ENCODE measurements at places on chromosomes 12 and 14.

- H3K4me1 ChIP-seq, result peaks cover 91% of the 10 kb centered on the region
- peak overlapping the region; percentile 32 for H3K4me3 ChIP-seq
- peak overlapping the region; percentile 85 for H3K27ac ChIP-seq
Measured at GRCh38 chr12:12024911-12025682, 45.6 kb upstream of the BCL2L14 start.

DNA sequence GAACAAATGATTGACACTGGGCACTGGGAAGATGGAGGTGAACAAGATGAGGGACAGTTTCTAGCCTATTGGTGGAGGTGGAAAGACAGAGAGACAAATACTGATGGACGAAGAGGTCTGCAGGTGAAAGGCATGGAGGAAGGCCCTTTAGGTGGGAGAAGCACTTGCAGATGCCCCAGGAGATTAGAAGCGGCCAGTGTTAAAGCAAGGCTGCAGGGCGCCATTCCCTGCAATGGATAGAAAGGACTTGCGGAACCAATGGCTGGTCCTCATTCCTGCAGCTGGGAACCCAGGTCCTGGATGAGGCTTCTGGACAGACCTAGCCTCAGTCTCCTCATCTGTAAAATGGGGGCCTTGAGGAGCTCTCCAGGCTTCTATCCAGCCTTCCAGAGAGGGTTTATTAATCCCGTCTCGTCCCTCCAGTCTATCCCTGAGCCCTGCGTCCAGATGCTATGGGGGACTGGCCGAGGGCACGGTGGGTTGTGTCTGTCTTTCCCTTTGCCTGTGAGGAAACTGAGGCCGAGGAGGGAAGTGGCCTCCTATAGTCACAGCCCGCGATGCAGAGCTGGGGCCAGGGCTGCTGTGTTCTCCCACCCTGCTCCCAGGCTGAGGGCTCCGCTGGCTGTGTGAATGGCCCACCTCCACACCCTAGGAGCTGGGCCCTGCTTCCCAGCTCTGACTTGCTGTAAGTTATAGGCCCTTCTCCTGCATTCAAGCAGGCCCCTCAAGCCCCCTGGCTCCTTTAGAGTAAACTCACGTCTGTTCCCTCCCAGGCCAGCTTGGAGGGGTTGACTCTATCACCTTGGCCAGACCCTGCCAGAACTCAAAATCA is 33.0 kb downstream of the CYP46A1 start:
- peaks cover 14% of the 10 kb centered on the region for H3K27me3 ChIP-seq
- no peak overlapping the region for H3K4me3 ChIP-seq
- H3K27ac ChIP-seq, result no peak overlapping the region
- no peaks in the 10 kb centered on the region for H3K36me3 ChIP-seq

GRCh38 chr14:99674776-99675381 is 9.2 kb upstream of the CYP46A1 start:
- peaks cover 4% of the 10 kb centered on the region for H3K27me3 ChIP-seq
- H3K27ac ChIP-seq, result no peak overlapping the region
- DNase-seq, result no peak
- no peak overlapping the region for H3K4me3 ChIP-seq
- H3K36me3 ChIP-seq, result no peaks in the 10 kb centered on the region

DNA sequence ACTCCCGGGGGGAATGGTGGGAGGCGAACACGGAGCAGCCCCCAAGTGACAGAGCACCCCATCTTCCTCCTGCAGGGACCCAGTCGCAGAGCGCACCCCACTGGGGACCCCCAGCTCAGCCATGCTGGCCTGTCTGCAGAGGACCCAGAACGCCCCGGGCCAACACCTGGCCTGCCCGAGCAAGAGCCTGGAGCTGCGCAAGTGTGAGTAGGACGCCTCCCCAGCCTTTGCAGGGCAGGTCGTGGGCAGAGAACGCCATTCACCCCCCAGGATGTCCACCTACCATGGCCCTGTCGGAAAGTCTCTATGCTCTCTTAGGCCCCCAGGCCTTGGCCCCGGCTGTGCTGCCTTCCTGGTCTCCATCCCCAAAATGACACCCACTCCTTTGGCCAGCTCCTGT is 30.4 kb downstream of the FAM222A start:
- H3K27ac ChIP-seq, result no peak overlapping the region
- no peaks in the 10 kb centered on the region for H3K4me1 ChIP-seq
- H3K27me3 ChIP-seq, result peaks cover 10% of the 10 kb centered on the region
- H3K36me3 ChIP-seq, result no peaks in the 10 kb centered on the region
- DNase-seq, result no peak
- H3K4me3 ChIP-seq, result no peak overlapping the region

DNA sequence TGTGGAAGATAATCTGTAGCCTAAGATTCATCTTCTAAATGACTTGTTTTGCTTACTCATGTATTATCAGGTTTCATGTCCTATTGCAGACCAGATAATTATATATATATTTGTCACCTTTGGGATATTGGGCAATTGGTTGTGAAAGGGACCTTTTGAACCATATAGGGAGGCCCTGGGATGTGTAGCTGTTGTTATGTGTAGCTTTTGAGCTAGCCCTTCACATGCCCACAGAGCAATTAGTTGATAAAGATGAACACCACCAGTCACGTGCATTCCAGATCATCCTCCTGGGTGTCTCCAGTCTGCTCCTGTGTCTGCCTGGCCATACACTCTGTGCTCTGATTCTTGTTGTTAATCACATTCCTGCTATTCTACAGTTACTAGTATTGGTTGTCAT is 431.2 kb upstream of the FBXO33 start:
- no peaks in the 10 kb centered on the region for H3K27me3 ChIP-seq
- DNase-seq, result no peak
- no peaks in the 10 kb centered on the region for H3K36me3 ChIP-seq
- no peak overlapping the region for H3K4me3 ChIP-seq
